Foreskin keratinocyte (primary cell): ENCODE measurements at places on chromosomes 16 and 17.

- no peak for DNase-seq
These were observed 12.2 kb downstream of the PLK1 start for GRCh38 chr16:23690771-23691482.

DNA sequence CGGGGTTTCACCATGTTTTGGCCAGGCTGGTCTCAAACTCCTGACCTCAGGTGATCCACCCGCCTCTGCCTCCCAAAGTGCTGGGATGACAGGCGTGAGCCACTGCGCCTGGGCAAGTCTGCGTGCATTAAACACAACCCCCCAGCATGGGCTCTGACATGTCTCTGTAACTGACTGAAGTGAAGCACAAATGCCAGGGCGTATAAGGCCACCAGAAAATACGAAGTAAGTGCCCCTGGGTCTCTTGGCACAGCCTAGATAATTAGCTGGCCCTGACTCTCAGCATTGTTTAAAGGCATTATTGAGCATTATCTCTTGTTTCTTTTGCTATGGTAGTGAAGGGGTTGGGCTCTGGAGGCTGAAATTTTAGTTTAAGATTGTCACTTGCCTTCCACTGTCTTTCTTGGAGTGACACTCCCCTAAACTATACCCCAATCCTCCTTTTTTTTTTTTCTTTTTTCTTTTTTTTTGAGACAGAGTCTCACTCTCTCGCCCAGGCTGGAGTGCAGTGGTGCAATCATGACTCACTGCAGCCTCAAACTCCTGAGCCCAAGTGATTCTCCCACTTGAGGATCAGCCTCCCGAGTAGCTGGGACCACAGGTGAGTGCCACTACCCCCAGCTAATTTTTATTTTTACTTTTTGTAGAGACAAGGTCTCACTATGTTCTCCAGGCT lies 8.2 kb upstream of the SEC14L1 start:
- DNase-seq = peak; percentile 42

DNA sequence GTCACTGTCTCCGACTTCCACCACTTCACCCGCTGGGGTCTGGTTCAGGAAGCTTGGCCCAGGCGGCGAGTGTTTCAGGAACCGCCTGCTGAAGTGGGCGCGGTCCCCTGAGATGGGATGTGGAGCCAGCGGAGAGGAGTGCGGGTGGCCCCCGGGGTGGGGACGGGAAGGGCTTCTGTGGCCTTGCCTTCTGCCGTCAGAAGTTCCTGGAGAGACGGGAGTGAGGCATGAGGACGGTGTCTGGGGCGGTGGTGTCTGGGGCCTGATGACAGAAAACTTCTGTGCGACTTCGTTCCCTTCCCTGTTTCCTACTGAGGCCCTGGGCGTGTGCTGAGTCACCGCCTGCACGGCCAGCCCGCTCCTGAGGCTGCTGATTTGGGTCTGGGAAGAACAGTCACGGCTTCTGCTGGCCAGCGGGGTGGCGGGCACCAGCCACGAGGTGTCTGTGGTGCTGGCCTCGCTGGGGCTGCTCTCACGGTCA lies 12.3 kb upstream of the NLRC3 start:
- no peak for DNase-seq

DNA sequence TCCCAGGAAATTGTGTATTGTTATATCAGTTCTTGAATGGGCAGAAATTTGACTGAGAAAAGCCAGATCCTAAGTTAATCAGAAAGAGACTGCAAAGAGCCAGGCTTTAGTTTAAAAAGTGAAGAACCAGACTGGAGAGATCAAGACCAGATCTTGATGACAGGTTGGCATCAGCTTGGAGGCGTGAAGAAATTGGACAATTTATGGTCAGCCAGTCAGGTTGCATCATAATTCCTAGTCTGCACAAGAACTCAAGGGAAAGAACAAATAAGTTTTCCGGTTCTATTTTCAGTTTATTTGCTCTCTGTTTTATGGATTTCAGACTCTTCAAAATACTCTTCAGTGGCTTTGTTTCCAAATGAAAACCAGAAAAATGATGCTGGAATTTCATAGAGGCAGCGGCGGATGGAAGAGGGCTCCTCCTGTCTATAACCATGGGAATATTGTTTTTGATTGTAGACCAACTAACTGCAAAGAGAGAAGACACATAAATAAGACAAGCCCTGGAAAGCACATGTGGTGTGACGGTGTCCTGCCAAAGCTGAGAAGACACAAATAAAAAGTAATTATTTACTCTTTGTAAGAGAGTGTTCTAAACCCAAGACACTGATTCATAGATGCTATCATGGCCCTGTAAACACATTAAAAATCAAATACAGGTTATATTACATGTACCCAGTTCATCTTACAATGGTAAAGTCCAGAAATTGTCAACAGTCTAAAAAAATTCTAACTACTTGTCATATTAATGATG lies 91.7 kb downstream of the PCTP start:
- DNase-seq = no peak

- no peak for DNase-seq
These were observed 120.2 kb downstream of the RAP1GAP2 start for GRCh38 chr17:2916461-2916860.

DNA sequence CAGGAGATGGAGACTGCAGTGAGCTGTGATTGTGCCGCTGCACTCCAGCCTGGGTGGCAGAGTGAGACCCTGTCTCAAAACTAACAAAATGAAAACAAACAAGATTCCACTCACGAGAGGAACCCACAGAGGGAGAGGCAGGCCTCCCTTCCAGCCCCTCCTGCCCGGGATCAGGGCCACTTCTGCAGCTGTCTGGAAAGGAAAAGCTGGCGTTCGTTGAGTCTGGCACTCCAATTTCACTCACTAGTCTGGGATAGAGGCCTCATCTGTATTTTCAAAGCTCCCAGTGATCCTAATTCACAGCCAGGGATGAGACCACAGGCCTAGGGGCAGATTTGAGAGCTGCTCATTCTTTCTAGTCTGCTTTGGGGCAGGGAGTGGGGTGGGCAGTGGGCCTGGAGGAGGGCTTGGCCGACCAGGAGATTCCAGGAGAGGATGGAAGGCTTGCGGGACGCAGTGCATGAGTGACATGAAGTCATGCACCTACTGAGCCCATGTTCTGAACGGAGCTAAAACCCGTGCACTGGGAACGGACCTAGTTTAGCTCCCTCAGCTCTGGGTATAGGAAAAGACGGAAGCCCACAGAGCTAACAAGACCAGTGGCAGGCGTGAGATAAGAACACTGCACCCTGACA lies 54.0 kb downstream of the COTL1 start:
- DNase-seq = no peak

DNA sequence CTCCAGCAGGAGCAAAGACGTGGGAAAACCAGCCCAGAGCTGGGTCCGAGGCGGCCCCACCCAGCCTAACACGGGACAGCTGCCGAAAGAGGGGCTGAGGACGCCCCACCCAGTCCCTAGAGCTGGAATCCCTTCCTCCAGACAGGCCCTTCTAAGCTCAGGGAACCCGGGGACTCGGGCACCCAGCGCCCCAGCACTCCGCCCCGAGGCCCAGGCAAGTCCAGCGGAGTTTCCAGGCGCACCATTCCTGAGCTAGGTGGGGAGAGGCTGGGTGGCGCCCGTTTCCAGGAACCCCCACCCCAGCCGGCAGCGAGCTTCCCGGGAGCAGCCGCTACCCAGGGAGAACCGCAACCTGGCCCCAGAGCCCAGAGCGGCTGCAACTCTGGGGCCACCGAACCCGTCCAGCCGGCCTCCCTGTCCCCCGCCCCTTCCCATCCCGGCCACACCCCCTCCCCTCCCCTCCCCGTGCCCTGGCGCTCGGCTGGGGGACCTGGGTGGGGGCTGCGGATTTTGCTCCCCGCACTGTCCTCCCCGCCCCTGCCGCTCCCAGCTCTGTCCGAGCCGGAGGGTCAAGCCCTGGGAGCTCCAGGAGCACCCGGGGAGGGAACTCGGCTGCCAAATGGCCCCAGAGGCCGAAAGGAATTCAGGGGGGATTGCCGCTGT lies 536 bp downstream of the TMC6 start:
- DNase-seq = no peak

DNA sequence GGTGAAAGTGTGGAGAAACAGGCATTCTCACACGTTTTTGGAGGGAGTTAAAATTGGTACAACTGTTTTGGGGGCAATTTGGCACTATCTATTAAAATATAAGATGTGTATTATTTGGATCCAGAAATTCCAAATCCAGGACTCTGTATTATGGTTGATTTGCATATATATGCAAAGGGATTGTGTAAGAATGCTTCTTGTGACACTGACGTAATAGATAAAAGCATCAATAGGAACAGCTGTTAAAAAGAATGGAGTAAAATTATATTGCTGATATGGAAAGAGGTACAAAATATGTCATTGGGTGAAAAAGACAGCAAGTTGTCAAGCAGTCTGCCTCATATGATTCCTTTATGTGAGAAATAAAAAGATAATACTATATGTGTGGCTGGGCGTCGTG lies 17.3 kb downstream of the FA2H start:
- DNase-seq = no peak

GRCh38 chr16:84315422-84315821 lies 20.7 kb downstream of the WFDC1 start:
- DNase-seq = no peak

DNA sequence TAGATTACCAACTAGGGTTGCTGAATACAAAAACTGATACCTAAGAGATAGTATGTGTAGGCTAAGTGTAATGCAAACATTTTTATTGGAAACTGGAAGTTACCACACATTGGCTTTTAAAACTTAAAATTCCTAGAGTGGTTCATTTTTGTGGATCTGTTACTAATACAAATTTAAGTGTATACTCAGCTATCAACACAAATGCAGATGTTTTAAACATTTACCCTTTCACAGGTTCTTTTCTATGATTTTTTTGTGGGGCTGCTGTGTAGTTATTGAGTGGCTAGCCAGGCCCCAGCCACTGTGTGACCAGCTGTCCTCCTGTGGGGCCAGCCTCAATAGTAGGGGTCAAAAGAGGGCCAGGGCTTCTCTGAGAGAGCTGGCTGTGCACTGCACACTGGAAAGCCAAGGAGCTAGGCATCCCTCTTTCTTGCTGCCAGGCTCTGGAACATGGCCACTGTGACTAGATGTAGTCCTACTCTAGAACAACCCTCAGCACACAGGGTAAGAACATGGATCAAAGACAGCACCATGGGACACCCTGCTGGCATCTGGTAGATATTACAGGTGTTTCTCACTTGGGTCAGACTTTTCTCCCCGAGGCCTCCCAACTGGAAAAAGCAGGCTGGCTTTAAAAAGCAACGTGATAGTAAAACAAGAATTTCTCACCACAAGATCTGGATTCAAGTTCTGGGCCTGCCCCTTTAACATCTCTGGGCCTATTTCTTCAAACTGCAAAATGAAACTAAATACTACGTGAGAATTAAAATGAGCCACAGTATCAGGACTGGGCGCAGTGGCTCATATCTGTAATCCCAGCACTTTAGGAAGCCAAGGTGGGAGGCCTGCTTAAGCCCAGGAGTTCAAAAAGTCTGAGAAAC lies 7.3 kb upstream of the VEZF1 start:
- no peak for DNase-seq

- peak; percentile 74 for DNase-seq
These were observed 614.6 kb downstream of the MAF start for GRCh38 chr16:78985716-78986605.

DNA sequence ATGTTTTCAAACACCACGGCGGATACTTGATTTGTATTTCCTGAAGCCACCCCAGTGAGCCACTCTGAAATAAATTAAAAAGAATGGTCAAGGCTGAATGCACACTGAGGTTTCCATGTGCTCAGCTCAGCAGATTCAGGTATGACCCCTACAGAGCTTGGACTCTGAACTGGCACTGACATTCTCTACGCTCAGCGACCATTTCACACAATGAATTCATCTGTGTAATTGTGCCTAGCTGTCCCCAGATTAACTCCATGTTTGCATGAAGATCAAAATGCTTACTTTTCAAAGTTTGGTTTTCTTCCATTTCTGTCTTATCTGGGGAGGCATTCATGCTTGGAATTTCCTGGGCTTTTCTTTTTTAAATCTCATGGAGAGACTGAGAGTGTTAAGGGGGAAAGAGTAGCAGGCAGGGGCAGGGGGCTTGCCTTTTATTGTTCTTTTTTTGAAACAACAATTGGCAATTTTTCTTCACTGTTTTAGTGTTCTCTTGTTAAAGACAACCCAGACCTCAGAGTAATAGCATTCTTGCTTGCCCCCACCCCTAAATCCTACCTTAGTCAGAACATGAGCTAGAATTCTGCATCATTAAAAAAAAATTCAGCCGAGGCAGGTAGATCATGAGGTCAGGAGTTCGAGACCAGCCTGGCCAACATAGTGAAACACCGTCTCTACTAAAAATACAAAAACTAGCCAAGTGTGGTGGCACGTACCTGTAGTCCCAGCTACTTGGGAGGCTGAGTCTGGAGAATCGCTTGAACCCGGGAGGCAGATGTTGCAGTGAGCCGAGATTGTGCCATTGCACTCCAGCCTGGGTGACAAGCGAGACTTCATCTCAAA lies 85.5 kb upstream of the HNF1B start:
- no peak for DNase-seq

GRCh38 chr17:83091257-83092141 lies 12.1 kb downstream of the METRNL start:
- no peak for DNase-seq

DNA sequence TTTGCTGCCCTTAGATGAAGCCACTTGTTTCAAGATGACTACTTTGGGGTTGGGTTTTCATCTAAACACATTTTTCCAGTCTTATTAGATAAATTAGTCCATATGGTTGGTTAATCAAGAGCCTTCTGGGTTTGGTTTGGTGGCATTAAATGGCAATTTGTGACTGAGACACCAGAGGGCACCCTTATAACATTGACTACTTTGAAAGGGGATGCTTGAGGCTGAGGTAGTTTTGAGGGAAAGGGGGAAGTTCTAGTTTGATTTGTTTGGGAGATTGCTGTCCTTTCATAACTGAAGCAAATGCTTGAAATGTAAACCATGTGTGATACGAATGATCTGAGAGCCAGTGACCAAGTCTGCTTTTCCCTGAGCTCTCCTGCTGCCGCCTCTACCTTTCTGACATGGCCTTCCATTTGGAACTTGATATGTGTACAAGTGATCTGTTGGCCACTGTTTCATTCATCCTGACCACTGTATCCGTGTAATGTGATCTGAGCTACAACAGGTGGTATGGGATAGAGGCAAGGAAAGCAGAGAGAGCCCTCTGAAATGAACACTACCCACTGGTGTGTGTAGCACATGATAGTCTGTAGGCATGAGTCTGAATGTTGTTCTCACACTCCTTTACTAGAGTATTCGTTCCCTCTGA lies 5.8 kb upstream of the RARA start:
- no peak for DNase-seq

DNA sequence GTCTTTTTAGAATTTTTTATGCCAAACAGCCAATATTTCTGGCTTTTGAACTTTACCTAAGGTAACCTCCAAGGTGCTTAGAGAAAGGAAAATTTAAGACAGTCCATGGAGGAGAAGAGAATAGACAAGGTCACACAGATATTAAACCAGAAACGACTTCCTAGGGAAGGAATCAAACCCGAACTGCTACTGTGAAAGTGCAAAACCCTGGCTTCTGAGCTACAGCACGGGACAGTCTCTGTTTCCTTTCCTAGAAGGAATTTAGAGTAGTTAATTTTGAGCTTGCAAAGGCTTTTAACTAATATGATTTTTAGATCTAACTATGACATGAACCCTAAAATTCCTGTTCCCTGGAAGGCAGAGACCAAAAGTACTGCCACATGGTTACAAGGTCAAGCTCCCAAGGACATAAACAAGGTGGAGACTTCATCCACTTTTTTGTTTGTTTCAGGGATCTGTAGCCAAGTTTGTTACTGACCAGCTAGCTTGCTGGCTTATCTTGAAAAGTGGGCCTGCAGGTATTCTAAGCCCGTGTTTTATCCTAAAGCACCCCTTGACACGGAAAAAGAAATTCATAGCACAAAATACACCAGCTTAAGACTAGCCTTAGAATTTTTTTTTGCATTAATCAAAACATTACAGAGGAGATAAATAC lies 188.2 kb downstream of the SPECC1 start:
- no peak for DNase-seq

GRCh38 chr17:6506679-6507231 lies 49.6 kb downstream of the PITPNM3 start:
- peak; percentile 84 for DNase-seq

- no peak for DNase-seq
These were observed 262.0 kb downstream of the CPPED1 start for GRCh38 chr16:12541672-12542071.
